ENCODE measurements at places on chromosomes 4 and X.

GRCh38 chr4:106875340-106875739 lies 160.8 kb downstream of the DKK2 start:
- no peak for DNase-seq

GRCh38 chrX:317424-318067 lies 1.1 kb downstream of the GTPBP6 start:
- DNase-seq: no peak

- DNase-seq: no peak
These were observed 1352.1 kb upstream of the DIAPH2 start for GRCh38 chrX:95332530-95332929.

- no peak for DNase-seq
These were observed 306.2 kb downstream of the INPP4B start for GRCh38 chr4:142539796-142540482.

DNA sequence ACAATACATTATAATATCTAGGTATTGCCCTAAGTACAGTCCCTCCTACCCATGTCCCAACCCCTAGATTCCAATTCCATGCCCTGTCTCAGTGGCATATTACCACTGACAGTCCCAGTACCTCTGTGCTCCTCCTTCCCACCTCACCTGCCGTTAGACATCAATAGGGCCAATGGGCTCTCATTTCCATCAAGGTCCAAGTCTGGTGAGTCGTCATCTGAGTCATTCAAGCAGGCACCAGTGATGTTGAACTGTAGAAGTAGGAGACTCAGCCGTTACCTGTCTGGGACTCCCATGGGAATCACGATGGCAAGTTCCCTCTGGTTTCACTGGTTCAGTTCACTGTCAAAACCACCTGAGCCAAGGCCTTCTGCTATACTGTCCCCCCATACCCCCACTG lies 51.7 kb downstream of the PHF8 start:
- DNase-seq: no peak

DNA sequence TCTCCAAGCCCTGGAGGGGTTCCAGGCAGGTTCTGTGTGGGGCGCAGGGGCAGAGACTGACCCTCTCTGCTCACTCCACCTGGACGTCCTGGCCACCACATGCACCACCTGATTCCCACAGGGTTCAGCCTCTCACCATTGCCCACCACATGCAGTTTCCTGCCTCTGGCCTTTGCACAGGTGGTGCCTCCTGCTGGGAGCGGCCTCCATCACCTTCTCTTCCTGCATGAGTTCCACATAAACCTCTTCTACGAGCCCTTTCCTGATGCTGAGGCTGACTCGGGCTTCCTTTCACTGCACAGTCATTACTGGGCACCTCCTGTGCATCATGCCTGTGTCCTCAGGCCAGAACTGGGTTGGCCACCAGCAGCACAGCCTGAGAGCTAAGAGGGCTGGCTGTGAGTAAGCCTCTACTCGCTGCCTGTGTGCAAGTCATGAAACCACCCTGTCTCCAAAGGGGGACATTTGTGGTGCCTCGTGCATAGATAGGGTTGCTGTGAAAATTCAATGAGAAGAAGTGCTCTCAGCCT lies 19.9 kb downstream of the MAN2B2 start:
- no peak for DNase-seq

DNA sequence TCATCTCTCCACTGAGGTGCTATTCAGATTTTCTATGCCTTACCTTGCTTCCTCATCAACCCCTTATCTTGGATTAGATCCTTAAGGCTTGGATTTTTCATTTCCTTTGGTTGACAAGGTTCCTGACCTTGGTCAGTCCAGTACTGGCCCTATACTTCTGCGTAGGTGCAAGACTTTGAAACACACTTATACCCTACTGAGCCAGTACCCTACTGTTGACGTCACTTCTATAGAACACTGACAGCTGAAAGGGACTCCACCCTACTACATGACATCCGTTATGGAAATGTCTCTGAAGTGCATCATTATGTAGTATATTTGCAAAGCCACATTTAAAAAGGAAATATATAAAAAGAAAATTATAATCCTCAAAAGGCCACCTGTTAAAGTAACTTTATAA lies 12.0 kb upstream of the PLS3 start:
- DNase-seq: no peak

DNA sequence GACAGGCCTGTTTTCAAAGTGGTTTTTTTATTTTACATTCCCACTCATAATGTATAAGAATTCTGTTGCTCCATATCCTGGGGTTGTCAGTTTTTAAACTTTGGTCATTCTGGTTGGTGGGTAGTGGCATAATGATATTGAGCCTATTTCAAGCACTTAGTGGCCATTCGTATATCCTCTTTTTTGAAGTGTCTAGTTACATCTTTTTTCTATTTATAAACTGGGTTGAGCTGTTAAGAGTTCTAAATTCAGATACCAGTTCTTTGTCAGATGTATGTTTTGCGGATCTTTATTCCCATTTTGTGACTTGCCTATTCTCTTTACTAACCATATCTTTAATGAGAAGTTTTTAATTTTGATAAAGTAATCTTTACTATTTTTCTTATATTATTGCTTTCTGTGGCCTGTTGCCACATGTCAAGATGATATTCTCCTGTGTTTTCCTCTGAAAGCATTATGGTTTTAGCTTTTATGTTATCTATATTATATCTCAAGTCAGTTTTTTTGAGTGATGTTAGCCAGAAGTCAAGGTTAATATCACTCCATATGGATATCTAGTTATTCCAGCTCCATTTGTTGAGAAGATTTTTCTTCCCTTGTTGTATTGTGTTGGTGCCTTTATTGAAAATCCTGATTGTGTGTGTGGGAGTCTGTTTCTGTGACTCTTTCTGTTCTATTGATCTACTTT lies 110.9 kb downstream of the FHIP1A start:
- no peak for DNase-seq

Data from T47D (cell line).